ENCODE measurements at places on chromosomes 1 and 21.

DNA sequence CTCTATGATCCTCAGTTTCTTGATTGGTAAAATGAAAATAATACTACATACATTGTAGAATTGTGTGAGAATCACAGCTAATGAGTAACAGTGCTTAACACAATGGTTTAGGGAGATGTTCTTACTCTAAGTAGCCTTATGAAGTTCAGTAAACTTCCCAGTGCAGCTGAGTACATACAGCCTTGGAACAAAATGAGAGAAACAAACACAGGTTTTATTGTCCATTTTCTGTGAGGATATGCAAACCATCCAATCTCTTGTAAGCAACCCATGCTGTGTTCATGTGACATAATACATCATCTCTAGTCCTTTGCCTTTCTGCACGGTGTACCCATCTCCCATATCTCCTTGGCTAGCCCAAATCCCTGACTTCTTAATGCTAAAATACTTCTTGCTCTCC is 14.7 kb upstream of the STRIP1 start:
- DNase-seq, result no peak

DNA sequence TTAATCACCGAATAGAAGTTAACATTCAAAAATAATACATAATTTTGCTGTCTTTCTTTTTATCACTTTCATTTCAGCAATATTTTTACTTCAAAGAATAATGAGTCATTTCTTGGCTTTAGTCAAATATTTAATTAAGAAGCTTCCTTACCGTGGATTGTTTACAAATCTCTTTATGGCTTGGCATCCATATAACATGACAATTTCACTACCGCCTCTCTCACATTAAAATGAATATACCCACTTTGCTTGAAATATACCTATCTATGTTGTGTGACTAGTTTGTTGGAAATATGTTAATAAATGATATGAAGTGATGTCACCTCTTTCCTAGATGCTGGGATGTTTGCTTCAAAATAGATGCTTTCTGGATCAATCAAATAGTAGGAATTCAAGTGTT is 1203.9 kb downstream of the AMY1C start:
- no peak for DNase-seq

- no peak for DNase-seq
These were observed 140.4 kb upstream of the C1orf105 start for GRCh38 chr1:172279939-172280636.

GRCh38 chr1:73056826-73057225 is 774.5 kb upstream of the NEGR1 start:
- no peak for DNase-seq

DNA sequence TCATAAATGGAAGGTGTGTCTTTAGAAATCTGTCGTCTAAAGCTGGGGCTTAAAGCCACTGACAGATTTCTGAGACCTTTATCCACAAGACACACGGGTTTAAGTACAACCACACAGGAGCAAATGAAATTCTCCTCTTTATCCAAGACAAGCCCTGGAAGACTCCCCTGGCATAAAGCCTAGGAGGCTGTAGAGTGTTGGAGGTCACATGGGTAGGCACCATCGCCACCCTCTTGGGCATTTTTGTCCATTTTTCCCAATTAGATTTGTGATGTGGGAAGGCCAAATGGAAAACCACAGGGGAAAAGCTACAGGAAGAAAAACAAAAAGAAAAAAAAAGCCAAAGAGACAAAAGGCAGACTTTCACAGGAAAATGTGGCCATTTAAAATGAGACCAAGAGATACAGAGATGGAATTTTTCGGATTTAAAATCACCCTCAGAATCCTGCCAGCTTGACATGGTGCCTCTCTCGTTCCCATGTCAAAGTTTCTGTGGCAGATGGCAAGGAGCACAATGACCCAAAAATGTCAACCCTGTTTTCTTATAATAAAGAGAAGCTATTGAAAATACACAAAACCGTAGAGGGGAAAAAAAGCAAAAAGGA is 91.9 kb downstream of the PLD5 start:
- DNase-seq, result no peak

- no peak for DNase-seq
These were observed at the start of gene SAMSN1 for GRCh38 chr21:14545906-14546480. Gene SAMSN1 (minus strand): TSS chr21:14546315. CDS start chr21:14546261, 54 bp downstream.

DNA sequence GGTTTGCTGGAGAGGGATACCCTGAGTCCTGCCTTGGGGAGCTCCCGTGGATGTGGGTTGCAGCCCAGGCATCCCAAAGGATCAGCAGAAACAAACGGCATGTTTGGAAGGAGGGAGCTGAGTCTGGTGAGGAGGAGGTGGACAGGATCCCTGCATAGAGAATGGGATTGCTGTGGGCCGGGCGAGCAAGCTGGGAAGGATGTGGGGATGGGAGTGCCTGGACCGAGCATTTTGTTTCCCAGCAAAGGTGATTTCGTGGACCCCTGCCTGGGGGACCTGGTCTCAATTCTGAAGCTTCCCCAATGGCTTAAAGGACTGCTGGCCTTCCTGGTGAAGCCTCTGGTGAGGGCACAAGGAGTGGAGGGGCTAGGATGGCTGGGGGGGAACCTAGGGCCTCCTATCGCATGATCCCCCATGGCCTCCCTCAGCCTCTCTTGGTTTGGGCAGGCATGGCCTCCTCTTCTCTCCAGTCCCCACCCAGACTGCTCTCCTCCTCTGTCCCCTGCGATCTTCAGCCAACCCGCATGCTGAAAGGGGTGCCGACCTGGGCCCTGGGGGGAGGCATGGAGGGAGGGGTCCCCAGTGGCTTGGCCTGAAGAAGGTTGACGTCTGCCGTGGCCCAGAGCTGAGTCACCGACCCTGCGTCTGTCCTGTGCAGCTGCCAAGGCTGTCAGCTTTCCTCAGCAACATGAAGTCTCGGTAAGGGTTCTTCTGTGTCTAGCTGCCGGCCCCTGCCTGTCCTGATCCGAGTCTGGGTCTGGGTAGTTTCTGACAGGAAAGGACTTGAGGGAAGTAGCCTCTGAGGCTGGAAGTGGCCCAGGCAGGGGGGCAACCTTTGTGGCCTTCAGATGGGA is 16.3 kb downstream of the FAAH start:
- DNase-seq, result no peak

GRCh38 chr1:15016001-15016400 is 137.5 kb upstream of the TMEM51 start:
- DNase-seq, result no peak
